ENCODE measurements at places on chromosomes 13 and 19.

- DNase-seq: peak; percentile 22
Measured at GRCh38 chr13:85816413-85816812, 17.2 kb upstream of the SLITRK6 start.

DNA sequence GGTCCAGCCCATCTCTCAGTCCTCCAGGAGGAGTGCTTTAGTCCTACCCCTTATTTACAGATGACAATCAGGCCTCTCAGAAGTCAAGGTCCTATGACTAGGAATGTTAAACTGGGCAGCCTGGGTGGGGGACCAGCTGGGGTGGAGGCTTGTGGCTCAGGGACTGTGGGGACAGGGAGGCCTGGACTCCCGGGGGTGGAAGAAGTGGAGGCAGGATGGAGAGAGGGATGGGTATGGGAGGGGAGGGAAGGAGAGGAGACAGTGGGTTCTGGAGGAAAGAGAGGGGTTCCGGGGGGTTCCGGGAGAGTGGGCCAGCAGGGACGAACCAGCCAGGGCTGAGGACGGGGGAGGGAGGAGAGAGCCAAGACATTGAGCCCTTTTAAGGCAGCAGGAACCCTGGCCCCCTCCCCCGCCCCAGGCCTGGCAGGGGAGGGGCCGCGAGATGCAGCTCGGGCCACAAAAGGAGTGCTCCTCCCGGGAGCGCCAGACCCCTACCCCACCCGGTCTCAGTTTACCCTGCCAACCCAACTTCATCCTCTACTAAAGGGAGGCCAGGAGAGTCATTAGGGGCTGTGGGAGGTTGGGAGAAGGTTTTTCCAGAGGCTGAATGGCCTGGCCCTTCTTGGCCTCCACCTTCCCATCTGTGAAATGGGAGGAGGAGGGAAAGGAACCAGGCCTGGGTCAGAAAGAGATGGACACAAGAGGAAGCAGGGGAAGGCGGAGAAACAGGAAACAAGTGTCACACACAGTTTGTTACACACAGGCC, 1.7 kb downstream of the DMPK start:
- DNase-seq: no peak

DNA sequence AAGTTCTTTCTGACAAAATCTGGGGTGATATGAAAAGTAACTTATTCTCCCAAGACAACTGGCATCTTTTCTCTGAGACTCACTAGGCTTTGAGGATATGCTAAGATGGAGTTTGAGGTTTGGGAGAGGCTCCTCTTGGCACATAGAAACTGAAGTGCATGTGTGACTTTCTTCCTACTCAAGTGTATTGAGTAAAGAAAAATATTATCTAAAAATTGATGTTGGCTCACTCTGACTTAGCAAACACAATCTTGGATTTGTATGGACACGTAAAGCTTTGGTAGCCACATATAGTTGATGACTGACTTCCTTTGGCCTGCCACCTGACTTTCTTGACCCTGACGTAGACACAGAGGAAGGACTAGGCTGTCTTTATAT, 71.1 kb upstream of the KLF12 start:
- DNase-seq: no peak

DNA sequence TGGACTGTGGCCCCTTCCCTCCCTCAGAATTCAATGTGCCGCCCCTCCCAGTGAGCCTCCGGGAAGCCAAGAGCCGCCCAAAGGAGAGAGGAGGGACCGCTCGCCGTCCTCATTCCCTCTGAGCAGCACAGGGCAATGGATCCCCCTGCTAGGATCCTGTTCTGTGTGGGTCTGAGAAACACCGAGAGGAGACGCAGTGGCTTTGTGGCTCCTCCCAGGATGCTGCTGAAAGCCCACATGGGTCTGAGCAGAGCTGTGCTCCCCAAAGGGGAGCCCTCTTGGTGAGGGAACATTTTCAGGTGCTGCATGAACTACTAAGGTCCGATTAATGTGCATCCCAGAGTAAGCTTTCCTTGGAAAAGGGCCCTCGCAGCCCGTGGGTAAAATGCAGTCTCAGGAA, 30.4 kb downstream of the DHRS12 start:
- DNase-seq: no peak

DNA sequence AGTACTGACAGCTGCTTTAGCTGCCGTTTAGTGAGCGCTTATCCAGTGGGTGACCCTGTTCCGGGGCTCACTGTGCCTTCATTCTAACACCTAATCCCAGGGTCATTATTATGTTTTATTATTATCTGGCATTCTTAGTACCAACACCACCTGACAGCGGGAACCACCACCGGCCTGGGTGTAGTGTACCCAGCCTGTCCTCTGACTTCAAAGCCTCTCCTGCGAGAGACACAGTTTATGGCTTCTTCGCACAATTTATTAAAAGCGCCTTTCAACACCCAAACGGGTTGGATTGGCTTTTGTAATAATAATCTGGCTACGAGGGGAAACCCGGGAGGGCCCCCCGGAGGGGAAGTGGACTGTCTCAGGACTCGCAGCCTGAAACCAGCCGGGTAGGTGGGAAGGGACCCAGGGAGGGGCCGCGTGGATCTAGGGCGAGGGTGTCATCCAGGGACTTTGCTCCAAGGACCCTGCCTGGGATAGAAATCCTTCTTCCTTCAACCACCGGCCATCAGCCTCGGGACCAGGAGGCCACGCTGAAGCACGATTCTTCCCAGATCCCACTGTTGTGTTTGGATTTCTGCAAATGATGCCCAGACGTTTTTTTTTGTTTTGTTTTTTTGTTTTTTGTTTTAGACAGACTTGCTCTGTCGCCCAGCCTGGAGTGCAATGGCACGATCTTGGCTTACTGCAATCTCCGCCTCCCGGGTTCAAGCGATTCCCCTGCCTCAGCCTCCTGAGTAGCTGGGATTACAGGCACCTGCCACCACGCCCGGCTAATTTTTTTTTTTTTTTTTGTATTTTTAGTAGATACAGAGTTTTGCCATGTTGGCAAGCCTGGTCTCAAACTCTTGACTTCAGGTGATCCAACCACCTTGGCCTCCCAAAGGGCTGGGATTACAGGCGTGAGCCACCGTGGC, 1.6 kb upstream of the ZBTB7A start:
- DNase-seq: no peak

DNA sequence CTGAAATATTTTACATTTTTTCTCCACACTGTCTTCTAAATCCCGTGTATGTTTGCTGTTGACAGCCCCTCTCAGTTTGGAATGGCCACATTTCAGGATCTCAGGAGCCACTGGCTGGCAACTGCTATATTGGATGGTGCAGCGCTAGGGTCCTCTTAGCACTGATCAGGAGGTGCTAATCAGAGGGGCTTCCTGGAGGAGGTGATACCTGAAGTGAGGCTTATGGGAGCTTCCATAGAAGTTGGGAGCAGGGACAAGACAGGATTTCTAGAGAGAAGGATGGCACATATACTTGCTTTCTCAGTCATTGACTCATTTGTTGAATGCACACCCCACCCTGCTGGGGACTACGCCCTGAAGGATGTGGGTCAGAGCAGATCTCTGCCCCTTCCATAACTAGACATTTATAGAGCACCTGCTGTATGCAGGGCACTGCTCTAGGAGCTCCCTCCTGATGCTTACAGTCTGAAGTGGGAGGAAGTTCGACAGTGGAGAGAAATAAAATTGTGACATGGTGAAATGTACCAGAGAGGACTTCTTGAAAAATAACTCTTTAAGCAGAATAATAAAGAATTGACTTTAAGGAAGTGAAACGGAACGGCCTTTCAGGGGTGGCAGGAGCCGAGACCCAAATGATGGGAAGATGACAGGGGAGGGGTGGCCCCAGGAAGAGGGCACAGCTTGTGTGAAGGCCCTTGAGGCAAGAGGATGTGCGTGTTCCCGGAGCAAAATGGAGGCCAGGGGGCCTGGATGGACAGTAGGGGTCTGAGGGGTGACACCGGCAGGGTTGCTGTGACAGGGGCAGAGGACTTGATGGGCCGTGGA, 13.1 kb downstream of the AP2A1 start:
- no peak for DNase-seq

DNA sequence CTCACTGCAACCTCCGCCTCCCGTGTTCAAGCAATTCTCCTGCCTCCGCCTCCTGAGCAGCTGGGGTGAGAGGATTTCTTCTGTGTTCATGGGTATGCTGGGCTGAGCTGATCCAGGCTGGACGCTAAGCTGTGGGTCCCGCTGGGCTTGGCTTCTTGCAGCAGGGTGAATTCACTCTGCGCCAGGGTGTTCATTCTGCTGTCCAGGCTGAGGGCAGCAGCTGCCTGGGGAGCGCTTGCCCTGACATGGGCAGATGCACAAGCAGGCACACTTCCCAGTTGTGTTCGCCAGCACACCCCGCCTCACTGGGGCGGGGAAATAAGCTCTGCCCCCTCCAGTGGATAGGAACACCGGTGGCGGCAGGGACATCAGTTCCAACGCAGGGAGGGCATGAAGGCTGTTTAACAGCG, 7.3 kb upstream of the INAFM1 start:
- no peak for DNase-seq

GRCh38 chr13:29969286-29969685, 118.9 kb upstream of the UBL3 start:
- peak; percentile 82 for DNase-seq

- no peak for DNase-seq
Measured at GRCh38 chr19:17109962-17110598, 34.5 kb downstream of the MYO9B start.

DNA sequence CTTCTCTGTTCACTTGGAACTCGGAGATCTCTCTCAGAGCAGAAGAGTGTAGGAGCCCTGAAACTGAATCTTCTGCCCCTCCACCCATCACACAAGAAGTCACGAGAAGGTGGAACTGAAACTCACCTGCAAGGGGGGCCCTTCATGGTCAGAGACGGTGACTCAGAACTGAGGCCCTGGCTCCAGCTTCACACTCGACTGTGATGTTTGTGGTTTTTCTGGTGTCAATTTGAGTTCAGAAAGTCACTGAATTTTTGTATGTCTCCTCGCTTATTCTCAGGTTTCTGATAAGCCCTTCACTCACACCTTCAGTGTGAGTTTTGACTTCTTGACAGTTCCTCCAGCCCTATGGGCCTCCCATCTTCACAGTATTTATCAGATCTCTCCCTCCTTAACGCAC, 23.1 kb downstream of the SIGLEC5 start:
- DNase-seq: no peak

GRCh38 chr13:112826565-112826964, 136.7 kb downstream of the ATP11A start:
- no peak for DNase-seq

DNA sequence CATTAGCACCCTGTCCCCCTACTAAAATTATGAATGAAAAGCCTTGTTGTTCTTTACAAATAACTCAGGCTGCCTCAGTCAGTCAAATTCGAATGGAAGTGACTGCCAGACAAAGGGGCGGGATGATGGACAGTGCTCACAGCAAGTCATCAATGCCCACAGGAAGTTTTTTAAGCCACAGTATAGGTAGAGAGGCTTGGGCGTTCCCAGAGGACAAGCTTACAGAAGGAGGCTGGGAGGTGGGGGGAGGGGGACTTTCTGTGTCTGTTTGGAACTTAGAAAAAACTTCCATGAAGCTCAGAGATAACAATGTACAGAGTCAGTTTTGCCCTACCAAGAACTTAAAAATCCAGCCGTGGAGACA, 18.5 kb upstream of the SPRY2 start:
- no peak for DNase-seq

DNA sequence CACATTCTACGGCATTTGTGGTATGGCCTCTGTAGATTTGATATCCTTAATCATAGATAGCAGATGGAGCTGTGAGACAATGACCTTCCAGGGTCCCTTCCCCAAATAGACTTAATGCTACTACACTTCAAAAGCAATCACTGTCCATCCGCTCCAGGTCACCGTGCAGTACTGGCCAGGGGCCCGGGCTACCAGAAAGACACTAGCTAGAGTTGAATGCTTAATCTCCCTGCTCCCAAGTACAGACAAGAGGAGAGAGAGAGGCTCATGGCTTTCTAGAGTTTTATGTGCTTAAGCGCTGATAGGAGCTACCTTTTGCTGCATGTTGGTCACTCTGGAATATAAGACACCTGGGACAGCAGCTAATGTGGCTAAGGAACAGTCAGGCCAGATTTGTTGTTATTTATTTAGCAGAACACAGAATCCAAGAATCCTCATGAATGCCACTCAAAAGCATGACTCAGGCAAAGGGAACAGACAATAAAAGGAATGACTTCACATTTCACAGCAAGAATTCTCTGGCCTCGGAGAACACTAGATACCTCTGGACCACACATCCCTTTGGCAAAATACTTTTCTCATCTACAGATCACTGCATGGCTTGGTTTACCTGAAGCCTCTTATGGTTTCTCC, 165.0 kb downstream of the LACC1 start:
- DNase-seq: no peak
